ENCODE measurements at places on chromosomes 2 and 18.

DNA sequence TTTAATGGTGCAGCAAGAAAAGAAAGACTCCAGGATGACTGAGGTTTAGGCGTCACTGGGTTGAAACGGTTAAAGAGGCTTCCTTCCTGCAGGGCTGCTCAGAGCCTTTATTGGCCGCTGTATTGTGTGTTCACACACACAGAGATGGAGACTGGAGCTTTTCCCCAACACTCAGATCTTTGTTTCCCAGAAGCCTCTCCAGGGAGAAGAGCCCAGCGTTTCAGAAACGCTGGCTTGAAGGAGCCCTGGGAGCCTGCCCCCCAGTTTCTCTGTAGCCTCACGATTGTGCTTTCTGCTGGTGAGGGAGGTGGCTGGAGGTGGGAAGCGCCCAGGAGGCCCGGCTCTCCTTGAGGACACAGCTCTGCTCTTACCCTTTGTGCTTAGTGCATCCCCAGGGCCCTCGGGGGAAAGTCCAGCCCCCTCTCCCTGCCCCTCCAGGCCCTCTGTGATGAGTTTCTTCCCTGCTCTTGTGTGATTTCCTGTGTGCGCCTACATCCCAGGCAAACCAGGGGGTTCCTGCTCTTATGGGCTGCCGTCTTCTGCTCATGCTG, 37.1 kb downstream of the RRM2 start:
- no peak for DNase-seq

GRCh38 chr2:133139847-133140533, 428.3 kb downstream of the NCKAP5 start:
- DNase-seq = no peak

- no peak for DNase-seq
Measured at GRCh38 chr18:58532972-58533371, 95.9 kb downstream of the ALPK2 start.

- no peak for DNase-seq
Measured at GRCh38 chr2:20678086-20678395, 11.1 kb downstream of the GDF7 start.

GRCh38 chr2:72847534-72848315, 21.9 kb upstream of the EXOC6B start:
- no peak for DNase-seq

DNA sequence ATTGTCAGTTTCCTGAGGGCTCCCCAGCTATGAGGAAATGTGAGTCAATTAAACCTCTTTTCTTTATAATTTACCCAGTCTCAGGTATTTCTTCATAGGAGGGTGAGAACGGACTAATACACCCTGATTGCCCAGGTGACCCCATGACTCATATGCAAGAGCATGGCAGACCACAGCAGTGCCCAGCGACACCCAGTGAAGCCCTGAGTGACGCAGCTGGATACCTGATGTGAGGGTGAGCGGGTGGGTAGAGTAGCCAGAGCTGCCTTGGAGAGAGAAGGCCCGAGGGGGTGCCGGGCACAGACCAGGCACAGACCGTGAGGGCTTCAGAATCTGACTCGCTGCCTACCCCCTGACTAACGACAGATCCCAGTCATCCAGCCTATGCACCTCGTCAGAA, 15.4 kb downstream of the ALPG start:
- DNase-seq = no peak

GRCh38 chr2:179622112-179622511, 239.3 kb downstream of the ZNF385B start:
- DNase-seq = no peak

GRCh38 chr18:79938196-79938595, 13.3 kb downstream of the SLC66A2 start:
- no peak for DNase-seq

DNA sequence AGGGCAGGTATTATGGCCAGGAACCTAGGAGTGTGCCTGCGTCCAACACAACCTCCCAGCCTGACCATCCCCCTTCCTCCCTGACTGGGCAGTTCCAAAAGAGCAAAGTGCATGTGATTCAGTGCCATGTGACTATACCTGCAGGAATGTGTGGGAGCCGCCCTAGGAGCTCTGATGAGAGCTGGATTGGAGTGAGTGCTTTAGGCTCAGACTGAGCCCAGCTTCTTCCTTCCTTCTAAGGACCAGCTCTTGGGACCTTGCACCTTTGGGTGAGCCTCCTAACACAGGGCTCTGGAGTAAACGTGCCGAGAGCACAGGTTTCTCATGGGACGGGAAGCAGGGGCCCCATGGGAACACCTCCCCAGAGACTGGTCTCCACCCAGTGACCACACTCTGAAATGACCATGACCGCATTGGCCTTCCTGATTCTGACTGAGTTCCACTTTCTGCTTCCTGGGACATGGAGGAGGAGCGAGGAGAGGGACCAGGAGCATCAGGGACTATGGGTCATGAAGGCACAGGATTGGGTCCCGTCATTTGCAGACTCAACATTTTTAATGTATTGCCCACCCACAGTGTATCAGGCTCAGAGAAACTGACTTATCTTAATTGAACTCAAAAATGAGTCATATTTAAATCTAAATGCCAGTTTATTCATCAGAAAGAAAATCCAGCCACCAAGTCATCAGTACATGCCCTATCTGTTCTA, 87.8 kb upstream of the BCL2L11 start:
- DNase-seq = no peak

GRCh38 chr2:240403396-240404104, 31.9 kb upstream of the GPC1 start:
- no peak for DNase-seq

All from NB4 (cell line).